ENCODE measurements at places on chromosomes 11 and 22.

- DNase-seq: no peak
Measured at GRCh38 chr11:75135021-75135650, 15.8 kb upstream of the SLCO2B1 start.

GRCh38 chr22:31332886-31333285 lies 13.3 kb downstream of the PATZ1 start:
- no peak for DNase-seq

DNA sequence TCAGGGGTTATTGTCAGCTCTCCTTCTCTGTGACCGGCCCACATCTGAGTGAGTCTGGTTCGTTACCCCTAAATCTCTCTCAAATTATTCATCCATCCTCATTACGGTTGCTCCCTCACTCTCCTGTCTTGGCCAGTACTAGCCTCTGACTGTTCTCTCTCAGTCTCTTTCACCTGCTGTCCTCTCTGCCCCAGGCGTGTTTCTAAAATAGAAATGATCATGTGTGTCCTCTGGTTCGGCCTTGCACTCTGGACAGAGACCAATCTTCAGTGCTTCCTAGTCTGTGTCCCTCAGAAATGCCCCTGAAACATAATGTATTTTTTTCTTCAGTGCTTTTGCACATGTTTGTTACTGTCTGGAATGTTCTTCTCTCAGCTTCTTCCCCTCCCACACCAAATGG lies 4.9 kb downstream of the PSMD13 start:
- DNase-seq: no peak

DNA sequence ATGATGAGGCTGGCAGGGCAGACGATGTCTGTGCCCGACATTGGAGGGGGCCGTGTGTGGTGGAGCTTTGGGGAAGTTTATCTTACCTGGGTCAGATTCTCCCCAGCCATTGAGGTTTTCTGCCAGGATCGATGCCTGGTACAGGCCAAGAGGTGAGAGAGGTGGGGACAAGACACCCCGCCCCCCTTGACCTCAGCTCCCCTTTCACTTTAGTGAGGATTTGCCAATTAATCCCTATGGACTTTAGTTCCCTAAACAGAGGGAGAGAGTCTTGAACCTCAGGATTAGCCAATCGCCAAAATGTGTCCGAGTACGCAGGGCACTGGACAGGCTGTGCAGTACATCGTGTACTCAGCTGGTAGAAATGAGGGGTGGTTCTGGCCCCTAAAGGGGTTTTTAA lies 541 bp downstream of the HORMAD2 start:
- DNase-seq: no peak

DNA sequence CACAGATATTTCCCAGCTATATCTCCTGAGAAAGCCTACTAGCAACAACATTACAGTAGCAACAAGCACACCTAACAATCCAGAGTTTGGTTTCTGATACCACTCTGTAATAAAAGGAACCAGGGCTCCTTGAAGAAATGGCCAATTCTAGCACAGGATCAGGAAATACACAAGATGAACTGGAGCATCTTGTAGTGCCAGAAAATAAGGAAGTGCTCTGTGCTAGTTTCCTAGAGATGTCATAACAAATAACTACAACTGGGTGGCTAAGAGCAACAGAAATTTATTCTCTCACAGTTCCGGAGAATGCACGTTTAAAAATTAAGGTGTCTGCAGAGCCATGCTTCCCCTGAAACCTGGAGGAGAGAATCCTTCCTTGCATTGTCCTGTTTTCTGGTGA lies 217.8 kb downstream of the KIRREL3 start:
- DNase-seq: no peak

DNA sequence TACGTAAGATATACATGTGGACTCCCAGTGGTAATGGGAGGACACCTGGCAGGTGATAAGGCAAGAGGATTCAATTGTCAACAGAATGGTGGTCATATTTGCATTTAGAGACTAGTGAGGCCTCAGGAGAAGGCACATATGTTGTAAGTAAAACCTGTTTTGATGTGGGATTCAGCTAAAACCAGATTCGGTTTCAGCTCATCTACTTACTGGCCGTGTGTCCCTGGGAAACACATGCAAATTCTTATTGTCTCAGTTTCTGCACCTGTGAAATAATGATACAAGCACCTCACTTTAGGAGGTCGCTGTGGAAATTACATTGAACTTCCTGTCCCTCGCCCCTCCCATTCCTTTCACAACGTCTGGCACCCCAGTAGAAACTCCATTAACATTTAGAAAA lies 78.9 kb upstream of the FIBIN start:
- no peak for DNase-seq

GRCh38 chr11:106224172-106224571 lies 146.7 kb downstream of the AASDHPPT start:
- no peak for DNase-seq

DNA sequence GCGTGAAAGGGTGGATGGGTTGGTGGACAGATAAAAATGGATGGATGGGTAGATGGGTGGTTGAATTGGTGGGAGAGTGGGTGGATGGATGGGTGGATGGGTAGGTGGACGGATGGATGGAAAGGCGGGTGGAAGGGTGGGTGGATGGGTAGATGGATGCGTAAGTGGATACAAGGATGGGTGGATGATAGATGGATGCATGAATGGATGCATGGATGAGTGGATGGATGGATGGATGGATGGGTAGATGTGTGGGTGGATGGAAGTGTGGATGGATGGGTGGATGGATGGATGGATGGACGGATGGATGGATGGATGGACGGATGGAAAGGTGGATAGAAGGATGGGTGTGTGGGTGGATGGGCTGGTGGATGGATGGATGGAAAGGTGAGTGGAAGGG lies 77.0 kb upstream of the GRK3 start:
- DNase-seq: no peak

- DNase-seq: no peak
Measured at GRCh38 chr11:114058026-114058706, 1.3 kb upstream of the ZBTB16 start.

DNA sequence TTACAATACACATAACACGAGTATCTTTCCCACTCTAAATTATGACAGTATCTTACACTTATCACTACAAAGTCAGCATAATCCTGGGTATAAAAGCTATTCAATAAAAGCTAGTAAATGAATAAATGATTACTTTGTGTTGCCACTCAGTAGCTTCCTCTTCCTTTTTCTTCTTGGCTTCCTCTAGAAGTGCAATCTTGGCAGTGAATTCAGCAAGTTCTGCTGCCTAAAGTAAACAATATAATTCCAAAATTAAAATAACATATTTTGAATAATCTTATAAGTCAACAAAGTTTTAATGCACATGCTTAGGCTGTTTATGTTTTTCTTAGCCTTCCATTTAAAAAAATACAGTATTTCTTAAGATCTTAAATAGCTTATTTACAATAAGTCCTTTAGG lies 60.4 kb downstream of the RDX start:
- no peak for DNase-seq
